Effector CD4-positive, alpha-beta T cell (primary cell): ENCODE measurements at places on chromosomes 2 and 18.

DNA sequence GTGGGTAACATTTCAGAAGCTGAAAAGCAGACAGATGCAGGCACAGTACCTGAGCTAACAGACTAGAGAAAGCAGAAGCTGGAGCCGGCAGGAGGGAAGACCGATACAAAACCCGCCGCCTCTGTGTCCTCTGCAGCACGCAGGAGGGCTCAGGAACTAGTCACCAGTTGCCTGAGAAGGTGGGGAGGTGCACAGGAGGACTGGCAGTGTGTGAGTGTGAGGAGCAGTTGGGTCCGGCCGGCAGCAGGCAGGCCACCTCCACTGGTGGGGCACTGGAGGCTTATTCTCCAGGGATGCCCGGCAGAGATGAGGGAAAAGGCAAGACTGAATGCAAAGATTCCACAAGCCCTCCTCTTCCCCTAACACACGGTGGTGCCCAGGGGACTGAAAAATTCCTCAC, 18.2 kb downstream of the ERCC3 start:
- no peak for DNase-seq

GRCh38 chr18:39424261-39424660, 1858.7 kb upstream of the CELF4 start:
- no peak for DNase-seq

GRCh38 chr2:214098811-214099210, 312.0 kb upstream of the VWC2L start:
- DNase-seq: no peak

- DNase-seq: no peak
These were observed 99.4 kb upstream of the EPHA4 start for GRCh38 chr2:221671515-221671914.

DNA sequence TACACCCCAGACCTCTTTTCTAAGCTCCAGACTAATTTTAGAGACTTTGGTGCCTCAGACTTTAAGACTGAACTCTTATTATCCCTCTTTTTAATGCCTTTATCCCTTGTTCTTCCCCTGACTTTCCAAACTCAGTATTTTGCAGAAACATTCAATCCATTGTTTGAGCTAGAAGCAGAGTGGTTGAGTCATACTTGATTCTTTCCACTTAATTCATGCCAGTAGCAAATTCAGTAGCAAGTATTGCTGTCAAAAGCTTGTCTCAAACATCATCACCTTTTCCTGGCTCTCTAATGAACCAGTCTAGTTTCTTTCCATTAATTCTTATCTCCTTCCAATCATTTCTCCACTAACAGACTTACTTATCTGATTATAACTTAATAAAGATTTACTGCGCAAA, 699.7 kb upstream of the ZNF804A start:
- DNase-seq: no peak

GRCh38 chr18:11245879-11246278, 96.5 kb upstream of the PIEZO2 start:
- no peak for DNase-seq

DNA sequence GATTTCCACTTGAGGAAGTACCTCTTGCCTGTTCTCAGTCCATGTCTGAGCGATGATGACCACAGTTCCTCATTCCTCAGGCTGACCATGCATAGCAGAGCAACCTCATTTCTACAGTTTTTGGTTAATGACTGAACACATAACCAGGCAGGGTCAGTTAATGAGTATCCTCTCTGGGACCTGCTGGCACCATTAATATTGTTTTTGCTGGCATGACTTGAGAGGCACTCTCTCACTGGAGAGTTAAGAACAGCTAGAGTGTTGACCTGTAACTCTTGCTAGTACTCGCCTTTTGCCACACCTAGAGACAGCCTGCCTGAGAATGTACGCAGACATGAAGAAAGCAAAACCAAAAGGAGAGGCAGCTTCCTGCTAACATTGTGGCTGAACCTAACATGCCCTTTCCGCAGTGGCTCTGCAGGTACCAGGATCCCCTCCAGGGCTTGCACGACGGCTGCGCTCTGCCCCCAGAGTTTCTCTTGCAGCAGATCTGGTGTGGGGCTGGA, 23.9 kb downstream of the PECR start:
- DNase-seq: peak; percentile 25

GRCh38 chr18:36389811-36390581, 92.5 kb downstream of the FHOD3 start:
- DNase-seq: no peak

DNA sequence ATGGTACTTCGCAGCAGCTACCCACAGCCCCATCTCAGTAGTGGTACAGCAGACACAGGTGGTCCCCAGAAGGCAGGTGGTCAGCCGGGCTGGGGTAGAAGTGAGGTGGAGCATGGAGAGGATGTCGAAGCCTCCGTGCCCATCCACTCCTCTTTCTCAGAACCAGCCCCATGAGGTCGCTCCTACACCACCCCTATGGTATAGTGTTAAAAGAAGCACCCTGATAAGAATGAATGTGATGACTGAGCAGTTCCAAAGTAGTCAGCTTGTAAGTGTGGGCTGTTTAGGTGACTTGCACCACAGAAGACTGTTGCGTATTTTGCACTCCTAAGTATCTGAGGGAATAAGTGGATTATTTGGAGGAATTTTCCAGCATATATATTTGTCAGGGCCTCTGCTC, 111.3 kb downstream of the WDSUB1 start:
- DNase-seq: no peak

DNA sequence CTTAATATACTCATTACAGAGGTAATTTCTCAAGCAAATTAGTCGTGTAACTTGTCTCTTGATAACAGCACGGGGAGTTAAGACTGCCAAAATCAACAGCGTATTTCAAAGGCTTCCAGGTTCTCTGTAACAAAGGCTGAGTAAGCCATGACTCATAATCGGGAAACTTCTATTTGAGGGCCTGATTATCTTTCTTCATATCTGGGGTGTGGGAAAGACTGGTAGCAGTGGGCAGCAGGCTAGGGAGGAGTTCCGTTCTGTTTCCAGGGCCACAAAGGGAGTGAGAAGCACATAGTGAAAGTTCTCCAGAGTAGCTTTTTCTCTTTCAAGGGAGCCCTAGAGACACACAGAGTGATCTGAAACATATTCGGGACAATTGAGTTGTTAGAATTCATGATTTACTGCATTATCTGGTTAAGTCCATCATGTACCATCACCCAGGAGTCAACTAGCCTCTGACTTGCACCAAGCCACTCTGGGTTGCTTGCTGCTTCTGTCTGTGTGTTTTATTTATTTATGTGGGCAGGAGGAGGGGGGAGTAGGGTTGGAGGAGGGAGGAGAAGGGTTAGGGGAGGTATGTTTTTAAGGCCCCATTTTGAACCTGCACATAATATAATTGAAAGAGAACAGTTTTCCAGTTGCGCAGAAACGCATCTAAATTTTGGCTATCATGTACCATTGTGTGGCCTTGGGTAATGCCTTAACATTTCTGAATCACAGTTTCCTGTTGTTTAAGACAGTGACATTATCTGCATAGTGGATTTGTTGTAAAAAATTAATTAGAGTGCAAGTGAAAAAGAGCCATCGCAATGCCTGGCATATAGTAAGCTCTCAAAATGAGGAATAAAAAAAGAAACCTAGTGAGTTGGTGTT, 80.5 kb upstream of the ITPRID2 start:
- DNase-seq: no peak

DNA sequence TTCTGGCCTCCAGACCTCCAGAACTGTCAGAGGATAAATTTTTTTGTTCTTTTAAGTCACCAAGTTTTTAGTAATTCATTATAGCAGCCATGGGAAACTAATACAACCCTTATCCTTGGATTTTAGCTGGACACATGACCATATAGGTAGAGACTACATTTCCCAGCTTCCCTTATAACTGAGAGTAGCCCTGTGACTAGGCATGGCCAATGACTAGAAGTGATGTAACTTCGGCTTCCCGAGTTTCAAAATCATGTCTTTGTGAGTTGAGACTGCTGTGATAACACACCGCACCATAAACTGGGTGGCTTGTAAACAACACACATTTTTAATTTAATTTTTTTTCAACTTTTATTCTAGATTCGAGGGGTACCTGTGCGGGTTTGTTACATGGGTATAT, 134.0 kb upstream of the SERTAD2 start:
- no peak for DNase-seq

- no peak for DNase-seq
These were observed 867 bp downstream of the RBBP8 start for GRCh38 chr18:22933966-22934423.
